ENCODE measurements at places on chromosomes 4 and X.

DNA sequence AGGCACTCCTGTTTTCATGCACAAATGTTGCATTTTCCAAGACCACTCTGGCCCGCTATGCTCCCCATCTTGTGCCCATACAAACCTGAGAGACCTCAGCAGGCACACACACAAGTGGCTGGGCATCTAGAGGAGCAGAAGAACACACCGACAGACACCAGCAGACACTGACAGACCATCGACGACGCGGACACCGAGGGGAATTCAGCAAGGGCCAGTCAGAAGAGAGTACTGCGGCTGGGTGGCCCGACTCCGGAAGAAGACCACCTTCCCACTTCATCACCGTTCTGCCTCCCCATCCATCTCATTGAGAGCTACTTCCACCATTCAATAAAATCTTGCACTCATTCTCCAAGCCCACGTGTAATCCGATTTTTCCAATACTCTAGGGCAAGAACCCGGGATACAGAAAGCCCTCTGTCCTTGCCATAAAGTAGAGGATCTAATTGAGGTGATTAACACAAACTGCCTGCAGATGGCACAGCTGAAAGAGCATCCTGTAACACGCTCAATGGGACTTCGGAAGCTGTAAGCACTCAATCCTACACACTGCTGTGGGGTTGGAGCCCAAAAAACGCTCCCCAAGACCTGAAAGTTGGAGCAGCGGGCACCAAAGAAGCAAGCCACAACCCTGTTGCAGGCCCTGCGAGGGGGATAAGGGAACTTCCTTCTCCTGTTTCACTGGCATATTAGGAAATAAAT is 780.9 kb downstream of the ARAP2 start:
- no peak for DNase-seq

GRCh38 chrX:69142788-69143469 is 22.3 kb downstream of the PJA1 start:
- no peak for DNase-seq

- no peak for DNase-seq
Measured at GRCh38 chr4:31968842-31969241, 1248.7 kb downstream of the PCDH7 start.

DNA sequence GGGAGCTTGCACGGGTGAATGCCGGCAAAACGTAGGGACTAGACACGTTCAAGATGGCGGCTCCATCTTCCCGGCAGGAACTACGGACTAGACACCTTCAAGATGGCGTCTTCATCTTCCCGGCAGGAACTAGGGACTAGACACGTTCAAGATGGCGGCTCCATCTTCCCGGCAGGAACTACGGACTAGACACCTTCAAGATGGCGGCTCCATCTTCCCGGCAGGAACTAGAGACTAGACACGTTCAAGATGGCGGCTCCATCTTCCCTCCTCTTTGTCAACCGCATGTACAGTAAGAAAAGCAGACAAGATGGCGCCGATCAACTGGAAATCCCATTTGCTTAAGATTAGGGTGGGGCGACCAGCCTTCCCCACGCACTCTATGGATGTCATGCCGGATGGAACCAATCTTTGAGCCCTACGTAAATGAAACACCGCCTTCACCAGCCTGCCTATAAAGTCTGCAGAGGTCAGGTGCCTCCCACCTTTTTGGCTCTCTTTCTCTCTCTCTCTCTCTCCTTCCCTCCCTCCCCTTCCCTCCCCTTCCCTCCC is 222.4 kb downstream of the CRLF2 start:
- DNase-seq, result no peak

DNA sequence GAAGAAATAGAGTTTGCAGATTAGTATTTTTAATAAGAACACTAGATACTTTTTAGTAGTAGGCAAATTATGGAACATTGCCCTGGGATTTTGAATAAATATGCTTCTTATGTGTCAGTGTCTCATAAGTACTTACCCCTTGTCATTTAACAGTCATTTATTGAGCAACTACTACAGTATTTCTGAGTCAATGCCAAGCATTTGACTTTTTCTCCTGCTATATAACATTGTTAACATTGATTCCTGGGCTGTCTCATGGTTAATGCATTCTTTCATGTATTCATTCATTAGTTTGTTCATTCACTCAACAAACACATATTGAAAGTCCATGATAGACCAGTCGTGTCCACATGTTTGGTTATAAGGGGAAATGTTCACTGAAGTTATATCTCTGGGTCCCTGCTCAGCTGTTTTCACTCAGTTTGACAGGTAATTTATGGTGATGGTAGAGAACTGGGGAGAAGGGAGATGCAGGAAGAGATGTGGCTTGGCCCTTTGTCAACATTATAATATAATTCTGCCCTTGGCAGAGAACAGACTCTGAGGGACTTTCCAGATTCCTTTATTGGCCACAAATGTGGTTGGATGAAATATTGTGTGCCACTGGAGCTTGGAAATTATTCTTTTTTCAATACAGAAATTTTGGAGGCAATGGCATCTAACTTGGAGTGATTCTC is 49.8 kb downstream of the OSTC start:
- DNase-seq, result no peak

DNA sequence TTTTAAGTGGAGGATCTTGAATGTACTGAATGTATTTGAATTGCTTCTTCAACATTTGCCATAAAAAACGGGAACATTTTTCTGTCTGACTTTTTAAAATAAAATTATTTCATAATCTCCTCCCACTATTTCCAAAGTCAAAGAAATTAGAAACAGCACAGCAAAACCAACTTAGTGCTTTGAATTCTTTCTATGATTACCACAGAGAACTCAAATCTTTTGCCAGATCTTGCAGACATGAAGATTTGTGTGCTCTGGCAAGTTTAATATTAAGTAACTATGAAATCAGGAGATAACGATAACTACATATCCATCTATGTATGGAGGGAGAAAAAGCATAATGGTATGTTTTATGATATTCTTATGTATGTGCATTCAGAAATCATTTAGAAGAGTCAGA is 982.2 kb downstream of the PCDH7 start:
- no peak for DNase-seq

DNA sequence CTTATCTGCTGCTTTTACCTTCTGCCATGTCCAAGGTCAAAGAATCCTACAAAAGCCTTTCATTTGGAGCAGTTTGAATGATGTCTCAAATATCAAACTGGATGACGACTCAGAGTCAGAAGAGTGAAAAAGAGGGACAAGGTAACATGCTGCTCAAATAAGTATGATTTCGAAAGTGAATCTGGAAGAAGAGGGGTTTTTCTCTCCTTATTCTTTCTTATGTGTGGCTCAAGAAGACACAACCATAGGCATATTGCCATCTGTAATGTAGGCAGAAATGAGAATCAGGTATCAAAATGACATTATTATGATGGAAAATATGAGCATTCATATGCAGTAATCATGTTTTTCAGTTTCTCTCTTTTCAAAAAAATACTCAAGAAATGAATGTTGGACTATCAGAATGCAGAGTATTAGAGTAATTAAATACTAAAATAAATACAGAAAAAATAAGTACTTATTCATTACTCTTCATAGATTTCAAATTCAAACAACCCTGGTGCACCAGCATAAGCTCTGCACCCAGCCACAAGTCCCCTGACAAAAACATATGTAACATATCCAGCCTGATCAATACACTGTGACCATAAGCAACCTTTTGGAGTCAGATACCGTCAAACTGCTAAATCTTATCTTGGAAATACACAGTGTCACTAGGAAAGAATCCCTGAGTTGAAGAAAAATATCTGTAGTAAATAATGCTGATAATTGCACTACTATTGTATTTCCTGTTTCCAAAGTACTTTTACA is 468.6 kb downstream of the INPP4B start:
- no peak for DNase-seq

DNA sequence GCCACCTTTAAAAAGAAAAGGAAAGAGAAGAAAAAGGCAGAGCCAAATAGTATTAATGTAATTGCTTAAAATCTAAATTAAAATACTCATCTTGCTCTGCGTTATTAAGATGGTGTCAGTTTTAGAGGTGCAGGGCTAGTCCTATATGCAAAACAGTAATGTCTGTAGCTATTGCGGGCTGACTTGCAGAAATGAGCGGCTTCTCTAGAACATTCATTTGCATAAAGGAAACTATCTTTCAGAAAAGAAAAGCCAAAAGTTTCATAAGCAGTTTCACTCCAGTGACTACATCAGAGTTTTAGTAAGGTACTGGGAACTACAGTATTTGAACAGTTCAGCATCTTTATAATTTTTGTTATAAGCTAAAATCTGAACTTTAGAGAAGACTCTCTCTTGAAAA is 6.0 kb downstream of the SMAD1 start:
- DNase-seq, result no peak

- DNase-seq, result no peak
Measured at GRCh38 chr4:80526697-80527096, 191.2 kb downstream of the CFAP299 start.
